Endothelial cell (in vitro differentiated cells): ENCODE measurements at places on chromosomes 6 and 20.

- no peak for DNase-seq
Measured at GRCh38 chr20:16119909-16120308, 453.3 kb downstream of the KIF16B start.

- no peak for DNase-seq
Measured at GRCh38 chr20:36917943-36918342, 33.6 kb downstream of the SAMHD1 start.

GRCh38 chr6:111942561-111942960 lies 69.3 kb upstream of the FYN start:
- DNase-seq = no peak

GRCh38 chr6:85473748-85474147 lies 23.9 kb downstream of the NT5E start:
- DNase-seq = no peak

GRCh38 chr6:104579310-104579863 lies 280.3 kb downstream of the HACE1 start:
- no peak for DNase-seq
